Kidney epithelial cell (primary cell): ENCODE measurements at places on chromosomes 2 and 18. TPM values are rescaled to one million over a fixed set of nuclear protein-coding genes. Genes with fewer than 3 reads are reported as not detected.

Gene CCDC68
- 2.7 and 3.7 TPM in 2 replicates for total RNA-seq

Gene DNER
- 4.4 and 5.5 TPM in 2 replicates for total RNA-seq

Gene PAX8
- total RNA-seq, result 118 and 142 TPM in 2 replicates

Gene LCT
- total RNA-seq, result not detected in 2 replicates

Gene CHAC2
- 6.4 and 7.2 TPM in 2 replicates for total RNA-seq

Gene OSBPL6
- 3.6 and 3.8 TPM in 2 replicates for total RNA-seq

Gene CKAP2L
- 2.5 and 5.6 TPM in 2 replicates for total RNA-seq

Gene SMAD4
- 91.9 and 130 TPM in 2 replicates for total RNA-seq

Gene SLC4A3
- total RNA-seq, result 11.6 TPM in 2 replicates

Gene GPR17
- 0.14 TPM in 1 of 2 replicates, not detected in the other for total RNA-seq

Gene MC5R
- total RNA-seq, result not detected in 2 replicates

Gene DPP10
- 1.8 and 2.4 TPM in 2 replicates for total RNA-seq

Gene L3MBTL4
- 9.8 and 12.5 TPM in 2 replicates for total RNA-seq

Gene SULT1C4
- 33.3 and 37.7 TPM in 2 replicates for total RNA-seq

Gene SH3RF3
- 9.6 and 11.3 TPM in 2 replicates for total RNA-seq

Gene NDUFAF7
- total RNA-seq, result 12.4 and 13.5 TPM in 2 replicates

Gene RGPD8
- 6.5 and 7.7 TPM in 2 replicates for total RNA-seq

Gene LOXHD1
- total RNA-seq, result 0.08 and 0.14 TPM in 2 replicates

Gene CD207
- not detected in 2 replicates for total RNA-seq

Gene MOB1A
- 102 and 120 TPM in 2 replicates for total RNA-seq

Gene NYAP2
- total RNA-seq, result not detected in 2 replicates

Gene FSIP2
- 0.75 and 0.96 TPM in 2 replicates for total RNA-seq

Gene ASXL3
- total RNA-seq, result 1.4 and 1.8 TPM in 2 replicates

Gene ASB18
- total RNA-seq, result not detected in 2 replicates

Gene GPR39
- 5.9 and 13.8 TPM in 2 replicates for total RNA-seq
